Activated T-helper 1 cell treated with anti-CD3 and anti-CD28 coated beads, Interleukin-2, amount 50 U/mL, for 16 hours (primary cell): ENCODE measurements at places on chromosomes 6 and 20.

- DNase-seq: no peak
Observed at GRCh38 chr6:106256201-106256968, 69.2 kb downstream of the ATG5 start.

GRCh38 chr20:21102603-21103311, 3.4 kb downstream of the LINC00237 start:
- DNase-seq: no peak

DNA sequence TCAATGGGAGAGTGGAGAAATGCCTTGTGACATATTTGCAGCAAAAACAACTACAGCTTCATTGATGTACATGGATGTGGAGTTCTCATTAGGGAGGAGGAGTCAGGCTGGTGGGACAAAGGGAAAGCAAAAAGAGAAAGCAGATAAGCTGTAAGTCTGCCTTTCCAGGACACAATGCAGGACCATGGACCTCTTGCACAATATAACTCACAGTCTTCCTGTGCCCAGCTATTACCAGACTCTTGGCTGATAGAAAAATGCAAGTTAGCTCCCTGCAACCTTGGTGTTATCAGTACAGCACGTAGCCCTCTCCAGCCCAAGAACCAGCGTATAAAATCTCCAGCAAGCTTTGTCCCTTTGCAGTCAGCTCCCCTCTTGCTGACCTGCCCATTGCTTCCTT, 232.3 kb downstream of the NFATC2 start:
- DNase-seq: no peak

- no peak for DNase-seq
Observed at GRCh38 chr6:158853880-158854213, 34.7 kb upstream of the EZR start.

DNA sequence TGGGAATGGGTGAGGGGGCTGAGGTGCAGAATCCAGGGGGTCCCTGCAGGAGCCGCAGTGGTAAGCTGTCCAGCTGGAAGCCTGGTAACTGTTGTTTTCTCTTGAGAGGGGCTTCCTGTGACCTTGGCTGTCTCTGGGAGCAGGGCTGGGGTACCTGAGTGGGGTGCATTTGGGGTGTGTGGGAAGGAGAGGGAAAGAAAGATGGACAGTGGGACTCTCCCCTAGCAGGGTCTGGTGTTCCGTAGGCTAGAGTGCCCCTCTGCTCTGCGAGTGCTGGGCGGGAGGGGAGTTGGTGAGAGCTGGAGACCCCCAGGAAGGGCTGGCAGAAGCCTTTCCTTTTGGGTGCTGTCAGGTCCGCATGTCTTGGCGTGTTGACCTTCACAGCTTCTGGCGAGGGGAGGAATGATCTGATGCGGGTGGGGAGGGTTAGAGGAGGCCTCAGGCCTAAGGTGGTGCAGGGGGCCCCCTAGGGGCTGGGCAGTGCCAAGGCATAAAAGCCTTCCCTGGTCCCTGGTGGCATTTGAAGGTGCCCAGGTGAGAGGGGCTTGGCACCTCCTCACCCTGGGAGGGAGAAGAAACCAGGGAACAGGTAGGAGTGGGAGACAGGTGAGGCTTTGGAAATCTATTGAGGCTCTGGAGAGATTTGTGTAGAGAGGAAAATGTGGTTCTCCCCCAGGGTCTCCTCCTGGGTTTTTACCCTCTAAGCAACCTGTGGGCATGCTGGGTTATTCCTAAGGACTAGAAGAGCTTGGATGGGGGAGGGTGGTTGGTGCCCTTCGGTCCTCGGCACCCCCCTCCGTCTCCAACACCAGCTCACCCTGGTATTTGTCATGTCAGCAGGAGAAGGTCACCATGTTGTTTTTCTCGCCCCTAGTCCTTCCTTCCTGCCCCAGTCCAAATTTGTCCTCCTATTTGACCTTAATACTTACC, 3.3 kb downstream of the VEGFA start:
- no peak for DNase-seq

- peak; percentile 42 for DNase-seq
Observed at GRCh38 chr6:166381733-166382499, 824 bp downstream of the MPC1 start.

DNA sequence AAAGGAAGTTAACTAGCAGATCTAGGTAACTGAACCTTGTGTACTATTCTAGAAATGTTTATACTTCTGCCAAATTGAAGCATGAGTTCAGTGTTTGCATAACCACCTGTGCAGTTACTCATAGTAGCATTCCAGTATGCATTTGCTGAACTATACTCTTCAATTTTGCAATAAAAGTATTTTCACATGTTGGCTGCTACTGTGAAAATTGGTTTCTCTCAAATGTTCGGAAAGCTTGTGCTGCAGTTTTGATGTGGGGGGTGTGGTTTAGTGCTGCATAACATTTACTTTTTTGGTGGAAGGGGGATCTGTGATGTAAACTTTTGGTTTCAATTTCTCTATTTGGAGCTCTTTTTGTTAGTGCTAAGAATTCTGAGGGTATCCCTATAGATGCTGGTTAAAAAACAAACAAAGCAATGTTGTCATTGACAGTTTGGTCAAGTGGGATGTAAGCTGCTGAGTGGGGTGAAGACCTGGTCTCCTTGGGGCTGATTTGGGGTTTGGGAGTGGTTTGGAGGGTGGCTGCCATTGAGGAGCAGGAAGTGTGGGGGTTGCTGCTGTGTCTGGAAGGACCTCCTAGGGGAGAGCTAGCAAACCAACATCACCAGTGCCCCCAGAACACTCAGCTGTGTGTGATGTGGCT, 87.8 kb downstream of the CARMIL1 start:
- no peak for DNase-seq

GRCh38 chr6:50936277-50936681, 117.6 kb downstream of the TFAP2B start:
- no peak for DNase-seq

GRCh38 chr20:58044931-58045555, 183.4 kb downstream of the ANKRD60 start:
- no peak for DNase-seq

DNA sequence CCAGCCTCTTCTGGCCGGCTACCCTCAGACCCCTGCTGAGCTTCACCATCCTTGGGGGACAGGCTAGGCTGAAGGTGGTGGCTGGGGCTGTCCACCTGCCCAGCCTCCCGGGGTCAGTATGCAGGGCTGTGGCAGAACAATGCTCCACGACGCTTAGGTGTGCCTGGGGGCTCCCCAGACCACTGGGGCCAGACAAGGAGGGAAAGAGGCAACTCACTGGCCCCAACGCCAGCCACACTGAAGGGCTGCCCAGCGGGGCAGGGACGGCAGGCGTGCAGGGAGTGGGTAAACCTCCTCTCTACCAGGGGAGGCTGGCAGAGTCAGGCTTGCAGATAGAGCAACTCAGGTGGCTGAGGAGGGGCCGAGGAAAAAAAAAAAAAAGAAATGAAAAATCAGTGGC, 11.5 kb upstream of the UBE2V1 start:
- no peak for DNase-seq

DNA sequence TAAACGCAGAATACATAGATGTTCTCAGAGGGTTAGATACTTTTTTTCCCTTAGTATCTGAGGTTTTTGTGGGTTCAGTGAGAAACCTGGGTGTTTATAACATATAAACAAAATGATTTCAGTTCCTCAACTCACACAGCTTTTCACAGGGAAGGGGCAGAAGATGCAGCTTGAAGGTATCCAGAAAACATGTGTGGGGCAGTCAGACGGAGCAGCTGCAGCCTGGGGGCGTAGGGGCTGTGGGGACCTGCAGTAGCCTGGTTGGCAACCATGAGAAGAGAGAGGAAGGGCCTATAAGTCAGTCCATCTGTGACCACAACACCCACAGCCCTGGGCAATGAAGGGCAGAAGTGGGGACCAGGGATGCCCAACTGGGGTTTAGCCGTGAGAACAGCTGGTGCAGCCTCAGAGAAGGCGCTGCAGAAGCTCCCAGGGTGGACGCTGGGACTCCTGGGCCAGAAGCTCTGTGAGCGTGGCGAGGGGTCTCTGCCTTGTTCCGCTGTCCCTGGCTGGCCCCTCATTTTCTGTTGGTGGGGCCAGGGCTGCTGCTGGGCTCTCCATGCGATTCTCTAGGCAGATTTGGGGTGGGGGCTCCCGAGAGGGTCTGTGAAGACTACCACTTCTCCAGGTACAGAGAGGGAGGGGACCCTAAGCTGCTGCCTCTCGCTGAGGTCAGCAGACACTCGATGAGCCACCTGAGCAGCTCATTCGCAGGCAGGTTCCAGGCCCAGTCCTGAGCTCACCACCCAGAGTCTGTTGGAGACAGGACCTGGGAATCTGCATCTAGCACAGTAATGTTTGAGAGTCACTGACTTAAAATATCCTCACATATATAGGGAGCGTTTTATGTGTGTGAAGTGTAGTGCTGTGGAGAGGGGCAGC, 181.2 kb downstream of the ZDHHC14 start:
- no peak for DNase-seq

DNA sequence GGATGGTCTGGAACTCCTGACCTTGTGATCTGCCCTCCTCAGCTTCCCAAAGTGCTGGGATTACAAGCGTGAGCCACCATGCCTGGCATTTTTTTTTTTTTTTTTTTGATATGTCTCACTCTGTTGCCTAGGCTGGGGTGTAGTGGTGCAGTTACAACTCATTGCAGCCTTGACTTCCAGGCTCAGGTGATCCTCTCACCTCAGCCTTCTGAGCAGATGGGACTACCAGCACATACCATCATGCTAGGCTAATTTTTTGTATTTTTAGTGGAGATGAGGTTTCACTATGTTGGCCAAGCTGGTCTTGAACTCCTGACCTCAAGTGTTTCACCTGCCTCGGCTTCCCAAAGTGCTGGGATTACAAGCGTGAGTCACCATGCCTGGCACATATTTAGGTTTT, 34.3 kb downstream of the PHF20 start:
- DNase-seq: no peak

- DNase-seq: no peak
Observed at GRCh38 chr20:61439251-61439650, 187.2 kb downstream of the CDH4 start.

DNA sequence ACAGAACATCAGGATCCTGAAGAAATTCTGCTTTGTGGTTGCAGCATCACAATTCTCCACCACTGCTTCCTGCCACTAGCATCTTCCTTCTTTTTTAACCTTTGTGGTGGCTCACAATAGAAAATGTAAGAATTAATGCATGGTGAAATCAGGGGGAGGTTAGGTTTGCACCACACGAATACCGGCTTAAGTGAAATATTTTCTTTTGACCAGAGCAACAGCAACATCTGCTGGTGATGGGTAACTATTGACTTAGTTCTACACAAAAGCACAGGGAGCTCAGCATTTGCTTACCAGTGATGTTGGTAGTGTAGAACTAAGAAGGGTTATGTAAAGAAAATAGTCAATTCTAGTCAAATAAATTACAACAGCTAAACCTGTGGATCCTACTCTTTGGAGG, 280.5 kb downstream of the SYNE1 start:
- DNase-seq: no peak

- DNase-seq: no peak
Observed at GRCh38 chr20:44133424-44133823, 53.6 kb downstream of the JPH2 start.

- no peak for DNase-seq
Observed at GRCh38 chr6:150184850-150185731, 42.2 kb downstream of the PPP1R14C start.

- no peak for DNase-seq
Observed at GRCh38 chr20:43188861-43189553, 699 bp downstream of the PTPRT start.

DNA sequence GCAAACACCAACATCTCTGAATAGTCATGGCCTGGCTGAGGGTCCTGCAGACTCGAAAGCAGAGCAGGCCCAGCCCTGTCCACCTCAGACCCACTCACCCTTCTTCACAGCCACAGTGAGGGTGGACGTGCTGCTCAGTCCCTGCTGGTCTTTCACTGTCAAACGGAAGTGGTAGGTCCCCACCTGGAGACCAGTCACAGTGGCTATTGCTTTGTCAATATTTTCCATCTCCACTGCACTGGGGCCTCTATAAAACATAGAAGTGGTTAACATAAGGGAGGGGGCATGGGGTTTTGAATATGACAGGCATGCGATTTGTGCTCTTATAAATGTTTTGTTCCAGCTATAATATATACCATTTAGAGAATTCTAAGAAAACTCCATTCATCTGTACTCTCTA, 73.9 kb downstream of the ALDH5A1 start:
- no peak for DNase-seq

DNA sequence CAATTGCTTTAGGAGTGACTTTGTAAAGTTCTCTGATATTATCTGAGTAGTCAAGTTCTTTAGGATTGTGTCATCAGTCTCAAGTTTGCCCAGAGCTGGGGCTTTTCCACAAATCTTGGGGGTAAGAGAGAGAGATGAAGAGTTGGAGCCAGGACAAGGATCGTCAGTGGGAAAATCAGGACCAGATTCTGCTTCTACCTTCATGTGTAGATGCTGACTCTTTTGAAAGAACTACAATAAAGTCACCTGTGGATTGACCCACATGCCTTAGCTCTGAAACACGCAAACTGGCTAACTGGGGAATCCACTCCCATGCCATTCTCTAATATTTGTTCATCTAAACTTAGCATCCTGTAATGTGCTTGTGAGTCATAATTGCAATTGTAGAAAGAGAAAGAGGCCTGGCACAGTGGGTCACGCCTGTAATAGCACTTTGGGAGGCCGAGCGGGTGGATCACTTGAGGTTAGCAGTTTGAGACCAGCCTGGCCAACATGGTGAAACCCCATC, 15.6 kb upstream of the BICRAL start:
- no peak for DNase-seq

- DNase-seq: peak; percentile 10
Observed at GRCh38 chr6:28922004-28922820, 1.6 kb downstream of the TRIM27 start.

DNA sequence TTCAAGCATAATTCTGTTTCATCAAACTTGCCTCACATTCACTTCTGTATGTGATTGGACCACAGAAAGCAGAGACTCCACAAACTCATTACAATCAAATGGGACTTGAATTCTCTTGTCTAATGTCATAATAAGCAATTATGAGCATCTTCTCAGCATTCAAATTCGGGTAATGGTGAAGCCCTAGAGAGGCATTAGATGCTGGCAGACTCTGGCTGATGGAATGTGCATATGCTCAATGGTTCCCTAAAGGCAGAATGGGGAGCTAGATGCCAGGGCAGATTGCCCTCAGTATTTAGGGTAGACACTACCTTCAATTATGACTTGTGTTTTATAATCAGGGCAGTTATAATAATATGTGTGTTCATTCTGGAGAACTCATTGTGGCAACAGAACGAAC, 127.9 kb downstream of the HDGFL1 start:
- no peak for DNase-seq

GRCh38 chr6:42040856-42041480, 9.4 kb upstream of the TAF8 start:
- DNase-seq: no peak

DNA sequence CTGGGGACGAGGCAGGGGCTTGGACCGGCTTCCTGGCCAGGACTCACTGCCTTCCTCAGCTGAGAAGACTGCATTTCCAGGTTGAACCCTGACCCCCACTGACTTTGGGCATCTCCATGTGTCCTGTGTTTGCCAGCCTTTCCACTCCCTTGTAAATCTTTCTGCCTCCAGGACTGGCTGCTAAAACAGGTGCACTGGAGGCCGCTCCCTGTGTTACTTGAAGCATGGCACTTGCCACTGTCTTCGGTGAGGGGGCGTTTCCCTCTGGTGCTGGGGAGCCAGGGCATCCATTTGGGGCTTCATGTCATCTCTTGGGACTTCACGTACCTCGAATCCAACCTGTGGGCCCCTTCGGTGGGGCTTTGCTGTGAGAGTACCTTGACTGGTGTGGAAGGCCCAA, 6.7 kb upstream of the RBM38 start:
- no peak for DNase-seq

- DNase-seq: no peak
Observed at GRCh38 chr20:10332656-10333415, 101.2 kb downstream of the MKKS start.

GRCh38 chr6:112717856-112718255, 370.7 kb downstream of the RFPL4B start:
- DNase-seq: no peak
